ENCODE measurements at places on chromosomes 12 and 14.

- no peak for DNase-seq
These were observed 2.9 kb upstream of the EPYC start for GRCh38 chr12:91007531-91008290.

- DNase-seq, result no peak
These were observed 1.3 kb upstream of the RNU6-7 start for GRCh38 chr14:32200368-32201192.

DNA sequence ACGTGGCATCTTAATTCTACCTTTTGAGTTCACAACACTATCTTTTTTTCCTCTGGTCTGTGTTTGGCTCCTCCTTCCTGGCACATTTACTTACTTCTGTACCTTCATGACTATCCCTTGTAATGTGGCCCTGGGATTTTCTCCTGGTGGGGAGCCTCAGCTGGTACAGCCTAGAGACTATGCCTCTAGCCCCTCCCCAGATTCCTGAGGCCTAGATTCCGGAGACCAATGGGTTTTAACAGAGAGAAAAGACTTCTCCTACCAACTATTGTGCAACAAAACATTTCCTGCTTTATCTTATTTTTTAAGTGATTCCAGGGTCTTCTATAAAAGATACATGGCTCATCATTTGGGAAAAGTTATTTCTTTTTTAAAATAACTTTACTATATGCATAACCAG, 216.2 kb upstream of the KRR1 start:
- DNase-seq, result no peak

DNA sequence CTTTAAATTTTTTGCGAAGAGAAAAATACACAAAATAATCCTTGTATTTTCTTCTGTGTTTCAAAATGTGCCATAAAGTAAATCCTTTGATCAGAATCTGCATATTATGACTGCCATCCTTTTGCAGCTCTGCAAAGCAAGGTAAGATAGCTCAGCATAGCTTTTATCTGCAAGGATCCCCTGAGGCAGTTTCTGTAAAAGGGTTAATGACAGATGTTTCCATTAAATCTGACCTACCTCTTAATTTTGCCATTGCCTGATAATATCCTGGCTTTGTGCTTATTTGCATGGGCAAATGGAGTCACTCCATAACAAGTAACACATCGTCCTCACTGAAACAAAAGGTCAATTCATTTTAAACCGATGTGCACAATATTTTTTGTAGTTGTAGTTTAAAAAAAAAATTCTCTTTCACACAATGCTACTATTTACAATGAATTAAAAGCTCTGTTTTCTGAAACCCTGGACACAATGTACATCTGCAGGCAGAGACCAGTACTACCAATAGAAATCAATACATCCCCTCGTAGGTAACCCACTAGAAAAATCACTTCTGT, 108.5 kb upstream of the SOX5 start:
- DNase-seq, result no peak

Data from SK-N-DZ (cell line).